Adipocyte (in vitro differentiated cells): ENCODE measurements at places on chromosomes 7 and 10.
A peak's percentile ranks its signal among the peaks of the same experiment; 100 is the strongest.

GRCh38 chr7:149799397-149800168 lies 26.2 kb upstream of the ZNF467 start:
- no peak for DNase-seq

GRCh38 chr7:37289367-37289766 lies 159.3 kb downstream of the ELMO1 start:
- DNase-seq, result no peak

- no peak for DNase-seq
Measured at GRCh38 chr7:2792856-2793487, 51.1 kb downstream of the GNA12 start.

DNA sequence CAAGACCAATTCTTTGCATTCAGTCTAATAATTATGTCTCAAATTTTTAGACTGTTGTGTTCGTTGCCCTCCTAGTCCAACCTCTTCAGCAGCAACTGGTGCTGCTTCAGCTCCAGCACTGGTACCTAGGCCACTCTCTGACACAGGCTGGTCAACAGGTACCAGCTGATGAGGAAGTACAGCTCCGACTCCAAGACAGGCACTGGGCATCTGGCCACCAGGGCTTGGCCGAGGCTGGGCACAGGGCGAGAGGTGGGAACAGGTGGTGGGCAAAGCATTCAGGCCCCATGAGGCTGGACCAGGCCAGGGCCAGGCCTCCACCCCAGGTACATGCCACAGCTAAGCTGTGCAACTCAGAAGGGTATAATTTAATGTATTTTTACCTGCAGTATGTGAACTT lies 151.5 kb upstream of the AGR3 start:
- DNase-seq, result no peak

- DNase-seq, result no peak
Measured at GRCh38 chr7:93861325-93861949, 29.1 kb downstream of the TFPI2 start.

- peak; percentile 39 for DNase-seq
Measured at GRCh38 chr10:123666318-123667236, at the start of gene GPR26. Gene GPR26 (plus strand): TSS chr10:123666355. CDS start chr10:123666408, 53 bp downstream.

- DNase-seq, result peak; percentile 50
Measured at GRCh38 chr7:46315891-46316290, 394.8 kb upstream of the IGFBP3 start.

DNA sequence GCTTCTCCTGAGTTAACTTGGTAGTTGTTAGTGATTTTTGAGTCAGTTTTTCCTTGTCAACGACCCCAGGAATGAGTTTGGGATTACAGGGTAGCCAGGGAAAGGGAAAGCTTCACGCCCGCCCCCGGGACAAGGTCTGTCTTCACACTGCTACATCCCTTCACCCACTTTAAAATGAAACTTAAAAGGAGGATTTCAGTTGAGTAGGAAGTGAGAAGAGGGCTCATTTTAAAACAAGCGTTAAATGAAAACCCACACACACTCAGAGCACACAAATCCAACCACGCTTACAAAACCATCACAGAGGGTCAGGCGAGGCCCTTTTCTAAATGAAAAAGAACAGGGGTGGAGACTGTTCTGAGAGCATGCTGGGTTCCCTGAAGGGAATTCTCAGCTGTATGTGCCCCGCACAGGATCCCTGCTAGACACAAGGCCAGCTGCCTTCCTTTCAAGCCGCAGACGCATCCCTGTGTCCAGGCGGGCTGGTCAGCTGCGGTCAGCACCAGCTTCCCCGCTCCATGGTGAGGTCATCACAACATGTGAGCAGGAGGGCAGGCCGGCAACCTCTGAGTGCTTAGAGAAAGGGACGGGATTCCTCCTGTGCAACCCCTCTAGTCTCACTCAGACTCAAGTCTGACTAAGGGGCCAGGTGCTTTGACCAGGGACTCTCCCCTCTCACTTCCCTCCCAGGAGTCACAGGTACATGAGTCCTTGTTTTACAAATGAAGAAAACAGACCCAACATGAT lies 111.8 kb downstream of the EGFR start:
- DNase-seq, result peak; percentile 69

DNA sequence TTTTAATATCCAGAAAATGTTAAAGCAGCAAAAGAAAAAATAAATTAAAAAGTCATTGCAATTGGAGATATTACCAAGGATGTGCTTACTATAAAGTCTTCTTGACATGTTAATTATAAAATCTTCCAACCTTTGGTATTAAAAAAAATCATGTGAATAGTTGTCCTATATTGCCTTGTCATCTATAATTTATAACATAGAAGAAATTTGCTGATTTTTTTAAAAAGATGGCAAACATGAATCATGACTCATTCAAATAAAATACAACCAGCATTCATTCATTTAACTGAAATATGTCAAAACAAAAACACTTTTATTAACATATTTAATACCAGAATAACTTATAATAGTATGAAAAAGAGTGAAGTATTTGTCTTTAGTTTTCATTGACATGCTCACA lies 72.6 kb downstream of the MKX start:
- DNase-seq, result no peak

- DNase-seq, result no peak
Measured at GRCh38 chr7:55178863-55179773, 160.3 kb downstream of the EGFR start.

DNA sequence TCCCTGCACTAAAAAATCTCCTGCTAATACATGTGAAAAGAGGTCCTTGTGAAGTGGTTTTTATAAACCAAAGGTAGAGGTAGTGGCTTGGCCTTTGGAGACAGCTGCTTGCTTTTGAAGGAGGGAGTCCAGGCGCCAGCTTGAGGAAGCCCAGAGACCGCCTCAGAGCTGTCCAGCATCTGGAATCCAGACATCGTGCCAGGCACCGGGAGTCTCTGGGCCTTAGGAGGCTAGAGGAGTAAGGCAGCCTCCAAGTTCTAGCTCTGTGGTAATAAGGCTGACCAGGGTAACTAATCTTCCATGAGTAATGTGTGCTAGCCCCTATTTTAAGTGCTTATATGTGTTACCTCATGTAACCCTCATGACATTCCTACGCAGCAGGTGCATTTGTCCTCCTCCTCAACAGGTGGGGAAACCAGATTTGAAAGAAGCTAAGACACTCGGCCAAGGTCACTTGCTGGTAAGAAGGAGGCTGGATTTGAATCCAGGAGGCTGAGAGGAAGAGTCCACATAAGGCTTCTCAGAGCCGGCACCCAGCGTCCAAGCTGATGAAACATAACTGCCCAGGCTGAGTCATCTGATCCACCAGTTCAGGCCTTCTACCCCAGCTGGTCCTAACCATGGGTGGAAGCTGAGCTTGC lies 26.1 kb downstream of the PRLHR start:
- no peak for DNase-seq

DNA sequence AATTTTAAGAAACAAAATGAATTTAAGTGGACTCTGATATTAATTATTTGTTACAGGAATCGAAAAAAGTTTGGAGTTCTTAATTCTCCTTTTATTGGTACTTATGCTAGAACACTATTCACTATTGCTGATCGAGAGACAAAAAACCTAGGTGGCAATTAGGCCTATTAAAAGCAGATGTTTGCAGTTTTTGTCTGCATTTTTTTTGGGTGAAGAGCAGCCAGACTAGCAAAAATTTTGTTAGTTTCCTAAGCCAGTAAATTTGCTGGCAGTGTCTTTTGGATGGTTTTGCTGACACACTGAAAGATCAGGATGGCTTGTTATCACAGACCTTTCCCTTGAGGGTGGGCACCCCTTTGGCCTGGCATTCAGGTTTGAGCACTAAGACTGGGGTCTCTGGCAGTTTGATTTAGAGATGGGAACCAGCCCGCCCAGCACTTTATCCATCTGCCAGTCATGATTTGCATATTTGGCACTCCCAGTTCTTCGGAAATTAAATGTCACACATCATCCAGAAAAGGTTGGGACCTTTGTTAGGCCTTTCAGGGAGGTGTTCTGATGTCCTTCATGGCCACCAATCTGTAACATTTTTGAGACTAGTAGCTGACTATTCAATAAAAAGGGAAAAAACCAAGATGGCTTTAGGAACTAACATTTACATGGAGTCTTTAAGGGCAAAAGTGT lies 57.3 kb downstream of the INPP5F start:
- DNase-seq, result peak; percentile 21

- DNase-seq, result no peak
Measured at GRCh38 chr7:143392875-143393266, 11.7 kb downstream of the ZYX start.

DNA sequence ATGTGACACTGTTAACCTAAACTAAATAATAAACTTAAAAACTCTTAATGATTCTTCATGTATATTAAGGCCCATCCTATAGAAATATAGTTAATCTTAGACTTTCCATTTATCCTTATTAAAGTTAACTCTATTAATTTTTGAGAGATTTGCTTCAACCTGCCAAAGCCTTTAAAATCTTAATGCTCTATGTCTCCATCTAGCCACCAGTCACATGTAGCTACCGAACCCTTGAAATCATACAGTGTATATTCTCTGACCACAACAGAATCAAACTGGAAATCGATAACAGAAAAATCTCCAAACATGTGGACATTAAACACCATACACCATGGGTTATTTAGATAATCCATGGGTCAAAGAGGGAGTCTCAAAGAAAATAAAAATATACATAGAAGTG lies 51.9 kb downstream of the ASZ1 start:
- peak; percentile 24 for DNase-seq

- no peak for DNase-seq
Measured at GRCh38 chr10:86253091-86254072, 113.2 kb downstream of the GRID1 start.

DNA sequence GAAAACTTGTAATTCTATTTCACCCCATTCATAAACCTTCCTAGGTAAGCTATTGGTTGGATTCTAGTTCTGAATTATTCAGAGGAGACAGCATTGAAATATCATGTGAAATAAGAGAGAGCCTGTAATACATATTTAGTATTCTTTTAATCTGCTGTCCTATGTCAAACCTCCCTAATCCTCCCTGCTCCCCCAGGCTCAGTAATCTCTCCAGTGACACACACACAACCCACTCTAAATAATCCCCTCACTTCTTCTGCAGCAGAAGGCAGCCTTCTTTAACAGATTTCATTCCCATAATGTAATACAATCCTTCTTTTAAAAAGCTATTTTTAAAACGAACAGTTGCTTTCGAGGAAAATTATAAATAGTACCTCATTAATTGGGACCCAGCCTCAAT lies 639.7 kb upstream of the AUTS2 start:
- DNase-seq, result no peak

- no peak for DNase-seq
Measured at GRCh38 chr7:129784783-129785684, 167.7 kb downstream of the UBE2H start.
